Activated CD4-positive, CD25-positive, alpha-beta regulatory T cell treated with anti-CD3 and anti-CD28 coated beads, Interleukin-2, amount 50 U/mL, for 24 hours (primary cell): ENCODE measurements at places on chromosomes 16 and 17.

DNA sequence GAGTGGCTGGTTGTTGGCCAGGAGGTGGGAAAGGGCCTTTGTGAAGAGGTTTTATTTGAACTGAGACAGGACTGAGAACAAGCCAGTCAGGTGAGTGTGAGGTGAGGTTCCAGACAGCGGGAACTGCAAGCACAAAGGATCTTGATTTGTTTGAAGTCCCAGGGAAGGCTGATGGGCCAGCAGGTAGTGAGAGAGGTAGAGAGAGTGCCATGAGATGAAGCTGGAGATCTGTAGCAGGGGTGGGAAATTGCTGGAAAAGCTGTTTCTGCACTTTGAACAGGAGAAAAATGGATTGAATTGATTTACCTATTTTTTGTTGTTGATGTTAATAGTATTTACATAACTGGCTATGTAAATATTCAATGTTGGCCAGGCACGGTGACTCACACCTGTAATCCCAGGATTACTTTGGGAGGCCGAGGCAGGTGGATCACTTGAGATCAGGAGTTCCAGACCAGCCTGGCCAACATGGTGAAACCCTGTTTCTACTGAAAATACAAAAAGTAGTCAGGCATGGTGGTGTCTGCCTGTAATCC, 7.7 kb upstream of the DCTPP1 start:
- ATAC-seq = no peak

DNA sequence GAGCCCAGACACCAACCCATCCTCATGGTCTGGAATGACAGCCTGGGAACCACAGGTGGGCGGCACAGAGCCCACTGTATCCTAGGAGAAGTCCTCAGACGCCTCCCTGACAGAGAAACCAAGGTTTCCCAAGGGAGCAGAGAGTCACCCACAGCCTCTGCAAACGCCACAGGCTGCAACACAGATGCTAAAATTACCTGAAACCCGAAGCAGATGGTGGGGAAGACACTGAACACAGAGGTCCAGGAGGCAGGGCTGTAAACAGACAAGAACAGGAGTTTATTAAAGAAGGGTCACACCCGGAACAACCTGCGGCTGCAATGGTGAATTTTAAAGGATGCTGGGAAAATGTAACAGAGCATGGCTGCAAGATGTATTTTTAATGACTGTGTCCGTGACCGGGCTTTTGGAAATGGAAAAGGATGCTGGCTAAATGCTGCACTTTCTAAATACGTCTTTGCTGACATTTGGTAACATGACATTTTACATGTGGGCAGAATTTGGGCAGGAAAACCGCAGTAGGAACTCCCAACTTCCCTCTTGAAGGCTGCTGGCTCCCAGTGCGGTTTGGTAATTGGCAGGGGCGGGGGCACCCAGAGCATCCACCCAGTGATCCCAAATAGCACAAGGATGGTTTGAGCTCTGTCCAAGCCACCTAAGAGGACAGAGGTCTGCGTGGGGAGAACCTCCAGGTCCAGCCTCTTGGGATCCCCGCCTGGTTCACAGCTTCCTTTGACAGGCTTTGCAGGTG, 13.1 kb downstream of the SLC38A8 start:
- no peak for ATAC-seq

DNA sequence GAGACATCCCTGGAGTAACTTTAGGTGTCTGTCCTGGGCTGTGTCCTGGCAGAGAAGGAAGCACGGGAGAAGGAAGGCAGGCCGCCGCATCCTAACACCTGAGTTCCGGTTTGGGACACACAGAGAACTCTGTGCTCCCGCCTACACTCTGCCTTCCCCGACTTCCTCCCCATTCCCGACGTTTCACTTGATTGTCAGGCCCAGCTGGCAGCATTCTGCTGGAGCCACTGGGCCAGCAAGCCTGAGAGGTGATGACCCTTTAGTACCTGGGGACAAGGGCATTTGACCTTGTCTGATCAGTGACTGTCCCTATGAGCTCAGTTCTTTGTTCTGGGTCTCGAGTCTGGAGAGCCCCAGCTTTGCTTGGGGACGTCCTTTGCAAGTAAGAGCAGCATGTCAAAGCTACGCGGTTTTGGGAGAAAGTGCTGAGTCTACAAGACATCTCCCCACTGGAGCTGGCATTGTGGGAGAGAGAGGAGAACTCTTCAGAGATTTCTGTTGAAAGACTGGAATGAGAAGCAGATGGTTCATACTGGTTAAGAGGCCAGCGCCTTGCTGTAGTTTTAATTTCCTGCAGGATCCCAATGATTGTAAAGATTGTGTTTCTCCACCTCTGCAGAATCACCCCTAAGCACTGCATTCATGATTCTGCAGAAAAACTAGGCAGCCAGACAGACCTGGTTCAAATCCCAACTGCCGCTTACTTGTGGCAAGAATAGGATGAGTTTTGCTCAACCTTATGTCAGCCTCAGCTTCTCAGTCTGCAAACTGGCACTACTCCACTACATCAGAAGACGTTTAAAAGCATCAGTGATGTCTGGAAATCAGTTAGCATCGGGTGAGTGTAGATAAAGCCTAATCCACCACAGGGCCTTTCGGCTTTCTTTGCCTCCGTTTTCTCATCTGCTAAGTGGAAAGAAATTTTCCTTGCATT, 20.6 kb downstream of the ABAT start:
- ATAC-seq = no peak

DNA sequence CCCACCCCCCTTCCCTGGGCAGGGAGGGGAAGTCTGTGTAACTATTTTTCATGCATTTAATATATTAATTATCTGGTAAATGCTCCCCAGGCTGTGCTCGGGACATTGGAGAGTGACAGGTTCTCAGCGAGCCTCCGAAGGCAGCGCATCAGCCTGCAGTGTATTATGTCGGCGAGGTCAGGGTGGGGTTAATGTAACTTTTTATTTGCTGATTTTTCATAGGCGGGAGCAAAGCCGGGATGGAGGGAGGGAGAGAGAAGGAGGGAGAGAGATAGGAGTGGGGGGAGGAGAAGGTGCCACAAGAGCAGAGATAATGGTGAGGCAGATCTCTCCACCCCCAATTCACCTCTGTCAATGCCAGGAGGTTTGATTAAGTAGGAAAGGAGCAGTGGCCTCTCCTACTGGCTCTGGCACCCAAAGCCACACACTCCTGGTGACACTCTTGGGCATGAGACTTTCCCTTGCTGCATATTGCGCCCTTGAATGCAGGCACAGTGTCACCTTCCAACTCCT, 104.0 kb downstream of the MRM1 start:
- no peak for ATAC-seq

DNA sequence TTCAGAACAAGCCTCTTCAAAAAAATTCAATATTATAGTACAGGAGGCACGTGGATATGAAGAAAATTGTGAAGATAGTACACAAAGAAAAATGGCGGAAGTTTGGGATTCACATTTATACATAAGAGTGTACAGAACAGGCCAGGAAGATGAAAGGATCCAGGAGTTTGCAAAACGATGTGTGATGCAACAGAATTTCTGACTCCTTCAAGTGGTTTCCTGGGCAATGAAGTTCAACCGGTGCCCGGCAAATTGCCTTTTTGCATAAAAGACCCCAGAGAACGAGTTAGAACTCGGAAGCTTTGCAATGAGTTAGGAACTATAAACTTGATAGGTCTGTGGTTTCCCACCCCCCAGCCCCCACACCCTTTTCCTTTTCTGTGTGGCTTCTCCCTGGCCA, 189.1 kb downstream of the SALL1 start:
- no peak for ATAC-seq

GRCh38 chr17:1736348-1737281, 6.1 kb upstream of the SERPINF2 start:
- ATAC-seq = no peak

DNA sequence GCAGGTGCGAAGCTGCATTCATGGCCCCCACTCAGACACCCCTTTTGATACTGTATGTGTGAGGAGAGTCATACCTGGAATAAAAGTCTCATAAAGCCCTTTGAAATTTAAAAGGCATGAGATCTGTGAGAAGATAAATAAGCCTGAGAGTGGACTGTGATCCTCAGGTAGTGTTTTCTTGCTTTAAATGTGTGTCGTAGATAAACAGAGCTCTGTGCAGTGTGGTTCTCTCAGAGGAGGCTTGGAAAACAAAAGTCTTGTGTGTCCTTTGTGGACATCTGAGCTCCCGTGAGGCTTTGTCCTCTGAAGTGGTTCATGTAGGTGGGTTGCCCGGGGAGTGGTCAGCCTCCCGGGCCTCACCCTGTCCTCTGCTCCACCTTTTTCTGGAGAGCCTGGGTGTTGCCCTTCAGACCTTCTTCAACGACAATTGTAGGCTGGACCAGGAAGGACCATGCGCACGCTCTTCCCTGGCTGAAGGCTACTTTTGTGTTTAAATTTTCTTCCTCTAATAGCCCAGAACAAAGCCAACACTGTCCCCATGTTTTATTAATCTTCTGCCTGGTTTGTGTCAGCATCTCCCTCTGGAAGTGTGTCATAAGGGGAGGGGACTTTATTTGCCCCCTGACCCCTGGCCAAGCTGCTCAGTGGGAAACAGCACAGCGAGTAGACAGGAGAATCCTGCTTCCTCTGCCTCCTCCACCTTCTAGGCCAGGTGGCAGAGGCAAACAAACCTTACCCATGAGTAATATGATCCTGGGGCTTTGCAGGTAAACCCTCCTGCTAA, 151.2 kb downstream of the MSI2 start:
- ATAC-seq = peak; percentile 47

GRCh38 chr17:63644846-63645245, 22.6 kb downstream of the MAP3K3 start:
- no peak for ATAC-seq

- no peak for ATAC-seq
These were observed 206.2 kb downstream of the ANKFN1 start for GRCh38 chr17:56359518-56359917.

- ATAC-seq = no peak
These were observed 13.9 kb upstream of the ABCA8 start for GRCh38 chr17:68969101-68969500.

- no peak for ATAC-seq
These were observed 16.4 kb upstream of the ABCC3 start for GRCh38 chr17:50618300-50618699.

GRCh38 chr16:51573191-51573590, 422.1 kb upstream of the SALL1 start:
- no peak for ATAC-seq

- no peak for ATAC-seq
These were observed 979 bp downstream of the MAP3K14 start for GRCh38 chr17:45315648-45316433.

GRCh38 chr17:67575325-67575724, 142.4 kb upstream of the NOL11 start:
- ATAC-seq = no peak

DNA sequence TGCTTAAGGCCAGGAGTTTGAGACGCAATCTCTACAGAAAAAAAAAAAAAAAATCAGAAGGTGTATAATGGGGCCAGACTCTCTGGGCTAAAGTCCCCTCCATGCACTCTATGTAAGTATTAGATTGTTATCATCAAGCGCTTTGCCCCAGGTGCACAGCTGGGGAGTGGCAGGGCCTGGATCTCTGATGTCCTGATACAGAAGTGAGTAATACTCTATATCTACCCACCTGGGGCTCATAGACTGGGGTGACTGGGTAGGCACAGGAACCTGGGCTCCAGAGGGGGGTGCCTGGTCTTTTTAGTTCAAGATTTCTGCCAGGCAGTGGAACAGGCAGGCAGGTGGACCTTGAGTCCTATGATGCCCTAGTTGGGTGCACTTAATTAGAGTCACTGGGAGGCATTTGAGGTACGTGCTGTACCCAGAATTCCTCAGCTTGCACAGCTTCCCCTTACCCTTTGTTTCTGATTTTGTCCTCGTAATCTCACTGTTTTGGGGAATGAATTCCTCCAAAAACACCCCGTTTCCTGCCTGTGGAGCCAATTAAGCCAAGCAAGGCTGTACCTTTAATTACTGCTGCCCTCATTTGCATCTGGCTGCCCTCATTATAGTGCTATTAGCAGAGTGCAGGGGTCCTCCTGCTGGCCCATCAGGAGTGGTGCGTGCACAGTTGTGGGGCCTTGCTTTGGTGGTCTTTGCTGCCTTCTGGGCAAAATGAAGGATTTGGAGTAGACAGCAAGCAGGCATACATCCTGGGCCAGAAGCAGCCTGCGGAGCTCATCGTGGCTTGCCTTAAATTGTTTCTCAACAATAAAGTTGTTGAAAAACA, 239.0 kb downstream of the SNX29 start:
- ATAC-seq = no peak

- ATAC-seq = no peak
These were observed 91.2 kb downstream of the AIPL1 start for GRCh38 chr17:6343736-6344135.

DNA sequence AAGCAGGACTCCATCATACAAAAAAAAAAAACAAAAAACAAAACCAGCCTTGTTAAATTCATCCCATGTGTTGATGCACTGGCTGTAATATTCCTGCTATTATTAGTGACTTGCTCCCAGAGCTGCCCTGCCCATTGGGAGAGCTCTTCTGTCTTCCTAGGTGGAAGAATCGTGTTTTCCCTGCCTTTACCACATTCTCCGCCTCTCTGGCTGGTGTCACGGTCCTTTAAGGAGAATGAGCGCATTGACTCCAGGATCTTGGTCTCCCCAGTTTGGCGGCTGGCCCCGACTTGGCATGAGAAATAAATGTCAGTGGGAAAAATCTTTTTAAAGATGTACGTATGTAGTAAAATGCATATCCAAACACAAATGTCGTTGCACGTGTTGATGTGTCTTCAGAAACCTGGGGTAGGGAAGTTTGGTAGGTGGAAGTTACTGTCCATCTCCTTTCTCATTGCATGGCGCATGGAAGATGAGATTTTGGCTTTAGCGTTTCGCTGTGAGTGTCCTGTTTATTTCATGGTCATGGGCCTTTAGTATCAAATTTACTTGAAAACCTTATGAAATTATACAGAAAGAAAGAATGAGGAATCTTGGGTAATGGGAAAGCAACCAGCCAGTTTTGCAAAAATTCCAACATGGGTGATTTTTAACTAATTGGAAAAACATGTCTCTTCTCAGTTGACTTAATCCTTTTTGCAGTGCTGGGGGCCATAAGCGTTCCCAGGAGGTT, 15.5 kb downstream of the RMI2 start:
- ATAC-seq = no peak

- ATAC-seq = no peak
These were observed 8.3 kb upstream of the LPCAT2 start for GRCh38 chr16:55500530-55501011.

DNA sequence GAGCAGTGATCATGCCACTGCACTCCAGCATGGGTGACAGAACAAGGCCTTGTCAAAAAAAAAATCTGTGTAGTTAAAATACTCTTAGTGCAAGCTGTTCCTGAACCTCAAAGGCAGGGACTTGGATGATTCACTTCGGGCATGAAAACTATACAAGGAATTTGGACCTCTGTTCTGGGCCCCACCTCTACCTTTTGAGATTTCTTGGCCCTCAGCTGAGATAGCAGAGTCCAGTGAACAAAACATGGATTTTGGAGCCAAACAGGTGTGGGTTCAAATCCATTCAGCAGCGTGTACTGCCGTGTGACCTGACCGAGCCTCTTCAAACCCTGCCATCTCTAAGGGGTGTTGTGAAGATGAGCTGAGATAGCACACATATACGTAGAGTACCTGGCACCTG, 6.8 kb downstream of the SLC13A2 start:
- ATAC-seq = no peak

- peak; percentile 88 for ATAC-seq
These were observed 21.1 kb downstream of the STH start for GRCh38 chr17:46020023-46020761.

- no peak for ATAC-seq
These were observed 658 bp downstream of the RAB5C start for GRCh38 chr17:42153919-42154742.
